ENCODE measurements at places on chromosomes 16 and 17.

GRCh38 chr17:81534157-81535006, 6.2 kb downstream of the FSCN2 start:
- DNase-seq, result no peak

DNA sequence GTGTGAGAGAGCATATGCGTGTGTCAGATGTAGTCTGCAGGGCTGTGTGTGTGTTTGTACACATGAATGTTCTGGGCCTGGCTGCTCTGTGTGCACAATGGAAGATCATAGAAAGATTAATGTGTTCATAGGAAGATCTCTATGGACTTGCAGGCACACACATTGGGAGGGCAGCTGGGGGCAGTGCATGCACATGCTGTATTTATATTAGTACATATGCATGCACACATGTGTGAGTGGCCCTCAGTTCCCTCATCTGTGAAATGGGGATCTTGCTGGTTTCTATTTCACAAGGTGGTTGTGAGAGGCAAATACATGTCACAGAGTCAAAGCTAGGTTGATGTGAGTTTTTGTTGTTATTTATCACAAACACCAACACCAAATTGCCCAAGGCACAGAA, 2.1 kb downstream of the CA7 start:
- no peak for DNase-seq

- peak; percentile 87 for DNase-seq
These were observed at the start of gene RAI1 for GRCh38 chr17:17681187-17681743. Gene RAI1, plus strand, starts transcription at chr17:17681458. Its CDS starts 111,491 bp downstream, at chr17:17792949.

DNA sequence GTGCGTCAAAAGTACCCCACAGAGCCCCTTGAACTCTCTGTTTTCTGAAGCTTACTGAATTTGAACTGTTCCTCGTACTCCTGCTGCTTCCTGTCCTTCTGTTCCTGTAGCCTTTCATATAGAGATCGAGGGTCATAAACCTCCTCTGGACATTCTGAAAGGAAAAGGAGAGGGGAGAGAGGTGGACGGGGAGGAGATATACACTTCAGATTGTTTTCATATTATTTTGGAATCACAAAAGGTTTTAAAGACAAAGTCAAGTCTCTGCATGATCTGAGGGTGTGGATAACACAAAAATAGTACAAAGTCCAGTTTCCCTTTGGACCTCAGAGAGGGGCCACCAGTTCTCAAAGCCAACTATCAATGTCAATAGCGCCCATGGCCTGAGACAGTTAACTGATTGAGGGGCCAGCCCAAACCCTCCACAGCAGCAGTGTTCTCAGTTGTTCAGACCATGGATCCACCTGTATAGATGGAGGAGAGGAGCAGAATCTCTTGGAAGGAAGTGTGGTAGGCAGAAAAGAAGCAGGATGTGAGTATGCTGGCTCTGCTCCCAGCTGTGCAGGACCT, 13.0 kb downstream of the PSME3IP1 start:
- no peak for DNase-seq

GRCh38 chr17:78939615-78940014, 14.4 kb upstream of the TIMP2 start:
- no peak for DNase-seq
